ENCODE measurements at places on chromosomes 5 and 9. TPM values are rescaled to one million over a fixed set of nuclear protein-coding genes. Genes with fewer than 3 reads are reported as not detected.
A peak's percentile ranks its signal among the peaks of the same experiment; 100 is the strongest.

DNA sequence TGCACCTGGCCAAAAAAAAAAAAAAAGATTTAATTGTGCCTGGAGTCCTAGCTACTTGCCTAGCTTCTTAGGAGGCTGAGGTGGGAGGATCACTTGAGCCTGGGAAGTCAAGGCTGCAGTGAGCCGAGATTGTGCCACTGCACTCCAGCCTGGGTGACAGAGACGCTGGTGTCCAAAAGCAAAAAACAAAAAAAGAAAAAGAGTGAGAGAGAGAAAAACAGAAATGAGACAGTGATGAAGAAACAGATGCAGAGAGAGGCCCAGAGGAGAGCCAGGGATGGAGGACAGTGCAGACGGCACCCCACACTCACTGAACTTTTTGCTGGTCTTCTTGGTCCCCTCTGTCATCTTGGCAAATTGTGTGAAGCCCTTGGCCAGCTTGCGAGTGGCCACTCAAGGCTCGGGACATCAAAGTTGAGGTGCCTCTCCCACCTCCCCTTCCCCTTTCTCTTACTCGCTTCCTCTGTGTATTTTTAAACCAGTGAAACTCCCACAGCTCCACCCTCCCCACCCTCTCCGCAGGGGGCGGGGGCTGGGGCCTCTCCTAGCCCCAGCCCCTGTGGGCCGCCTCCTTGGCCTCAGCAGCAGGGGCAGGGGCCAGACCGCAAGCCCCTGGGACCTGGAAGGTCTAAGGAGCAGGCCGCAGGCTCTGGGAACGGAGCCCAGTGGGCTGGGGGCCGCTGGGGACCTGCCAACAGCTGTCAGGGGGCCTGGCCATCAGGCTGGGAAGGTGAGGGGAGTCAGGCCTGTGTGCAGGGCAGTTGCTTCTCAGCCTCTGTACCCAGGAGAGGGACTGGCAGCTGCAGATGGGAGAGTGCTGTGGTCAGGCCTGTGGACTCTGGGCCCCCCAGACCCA lies at the start of gene SH2D3C:
SH2D3C (minus strand) TSS at position 387 of the 856 bp plus-strand sequence; CDS start at position 348, 39 bp downstream.
- DNase-seq: no peak
- H3K36me3 ChIP-seq: no peaks in the 10 kb centered on the region
- peak within 1 kb of the TSS; percentile 23 for H3K27ac ChIP-seq
- H3K27me3 ChIP-seq: no peaks in the 10 kb centered on the region
- H3K4me1 ChIP-seq: peaks cover 2% of the 10 kb centered on the region
- H3K4me3 ChIP-seq: peak within 1 kb of the TSS; percentile 26

GRCh38 chr9:123343443-123344191 lies 12.4 kb upstream of the CRB2 start:
- no peaks in the 10 kb centered on the region for H3K36me3 ChIP-seq
- peaks cover 7% of the 10 kb centered on the region for H3K4me1 ChIP-seq
- H3K27ac ChIP-seq: no peak overlapping the region
- no peak overlapping the region for H3K4me3 ChIP-seq
- no peaks in the 10 kb centered on the region for H3K27me3 ChIP-seq

SLC25A25 gene
- 12.5 TPM for polyA plus RNA-seq

GRCh38 chr9:136367296-136368145 lies 4.0 kb upstream of the DNLZ start:
- no peaks in the 10 kb centered on the region for H3K27me3 ChIP-seq
- no peak overlapping the region for H3K4me3 ChIP-seq
- DNase-seq: no peak
- no peaks in the 10 kb centered on the region for H3K36me3 ChIP-seq
- peaks cover 11% of the 10 kb centered on the region for H3K4me1 ChIP-seq
- H3K27ac ChIP-seq: no peak overlapping the region

- no peak overlapping the region for H3K4me3 ChIP-seq
- H3K27me3 ChIP-seq: no peaks in the 10 kb centered on the region
- H3K36me3 ChIP-seq: no peaks in the 10 kb centered on the region
- H3K4me1 ChIP-seq: no peaks in the 10 kb centered on the region
- H3K27ac ChIP-seq: no peak overlapping the region
Observed at GRCh38 chr5:42874621-42875198, 63.0 kb upstream of the SELENOP start.

NTRK2 gene
- 0.46 TPM for polyA plus RNA-seq

Measured in psoas muscle (tissue), 8 donors.